ENCODE measurements at places on chromosomes 5 and 9.

DNA sequence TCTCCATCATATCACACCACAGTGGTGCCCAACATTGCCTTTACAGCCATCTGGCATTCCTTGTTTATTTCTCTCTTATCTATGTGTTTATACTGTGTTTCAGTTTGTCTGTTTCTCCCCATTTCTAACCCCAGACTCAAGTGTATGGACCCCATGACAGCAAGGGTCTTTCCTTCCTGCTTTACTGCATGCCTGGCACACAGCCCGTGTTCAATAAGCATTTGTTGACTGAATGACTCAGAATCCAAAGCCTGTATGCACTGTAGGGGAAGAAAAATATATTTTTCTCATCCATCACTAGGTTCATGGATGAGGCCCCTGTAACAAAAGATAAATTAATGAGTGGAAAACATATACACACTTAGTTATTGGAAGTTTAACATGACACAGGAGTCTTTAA is 190.8 kb upstream of the SEMA6A start:
- DNase-seq = no peak

GRCh38 chr5:83025690-83026478 is 51.3 kb downstream of the TMEM167A start:
- no peak for DNase-seq

- no peak for DNase-seq
Observed at GRCh38 chr9:31807574-31808256, 576.7 kb upstream of the ACO1 start.

DNA sequence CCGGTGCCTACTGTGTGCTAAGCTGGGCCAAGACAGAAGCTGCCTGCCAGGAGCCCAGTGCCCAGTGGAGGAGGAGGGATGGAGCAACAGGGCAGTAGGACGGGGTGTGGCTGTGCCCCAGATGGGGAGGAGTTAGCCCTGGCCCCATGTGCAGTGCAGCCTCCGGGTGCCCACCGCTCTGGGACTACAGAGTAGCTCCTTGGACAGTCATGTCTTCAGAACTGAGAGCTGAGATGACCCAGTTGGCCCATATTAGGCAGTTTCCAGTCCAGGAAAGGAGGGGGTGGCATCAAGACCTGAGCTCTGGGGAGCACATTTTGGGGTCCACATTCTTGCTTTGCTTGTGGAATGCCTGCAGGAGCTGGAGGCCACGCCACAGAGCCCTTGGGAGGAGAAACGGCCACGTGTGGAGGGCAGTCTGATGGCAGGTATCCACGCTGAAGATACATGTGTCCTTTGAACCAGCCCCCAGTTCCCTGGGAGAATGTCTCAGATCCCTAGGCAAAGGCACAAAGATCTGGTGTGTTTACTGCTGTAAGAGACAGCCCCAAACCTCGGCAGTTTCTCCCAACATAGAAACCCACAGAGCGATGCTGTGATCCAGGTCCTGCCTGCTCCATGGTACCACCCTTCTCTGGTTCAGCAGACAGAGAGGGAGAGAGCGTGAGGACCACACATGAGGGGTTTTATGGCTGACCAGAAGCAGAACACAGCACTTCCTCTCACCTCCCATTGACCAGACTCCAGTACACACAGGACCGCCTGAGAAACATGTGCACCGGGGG is 46.8 kb upstream of the FCN1 start:
- DNase-seq = no peak

DNA sequence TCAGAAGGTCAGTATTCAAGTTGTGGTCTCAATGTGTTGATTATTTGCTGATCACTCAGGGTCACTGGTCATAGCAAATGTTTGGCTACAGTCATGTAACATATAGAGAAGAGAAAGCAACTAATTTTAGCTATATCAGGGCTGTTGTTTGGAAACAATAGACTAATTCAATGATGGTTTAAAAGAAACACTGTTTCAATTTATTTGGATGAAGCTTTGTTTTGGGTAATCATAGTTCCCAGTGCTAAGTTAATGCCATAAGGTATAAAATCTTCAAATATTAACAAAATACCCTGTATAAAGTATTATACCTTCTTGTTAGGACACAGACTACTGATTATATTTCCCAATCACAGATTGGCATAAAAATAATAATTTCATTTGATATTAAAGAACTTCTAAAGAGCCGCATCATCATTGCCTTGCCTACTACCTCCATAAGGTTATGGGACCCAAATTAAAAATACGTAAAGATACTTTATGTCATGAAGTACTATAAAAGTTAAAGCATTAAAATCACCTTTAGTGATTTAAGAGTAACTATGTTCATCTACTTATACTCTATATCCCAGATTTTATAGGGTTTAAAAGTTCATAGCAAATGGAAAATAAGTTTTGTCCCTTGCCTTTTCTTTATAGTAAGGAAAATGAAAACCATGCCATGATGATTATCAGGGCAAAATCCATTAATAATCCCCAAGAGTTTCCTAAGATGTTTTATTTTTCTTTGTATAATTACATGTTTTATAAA is 6.0 kb downstream of the NR3C1 start:
- no peak for DNase-seq

- DNase-seq = no peak
Observed at GRCh38 chr9:83432104-83432627, 106.0 kb downstream of the FRMD3 start.

DNA sequence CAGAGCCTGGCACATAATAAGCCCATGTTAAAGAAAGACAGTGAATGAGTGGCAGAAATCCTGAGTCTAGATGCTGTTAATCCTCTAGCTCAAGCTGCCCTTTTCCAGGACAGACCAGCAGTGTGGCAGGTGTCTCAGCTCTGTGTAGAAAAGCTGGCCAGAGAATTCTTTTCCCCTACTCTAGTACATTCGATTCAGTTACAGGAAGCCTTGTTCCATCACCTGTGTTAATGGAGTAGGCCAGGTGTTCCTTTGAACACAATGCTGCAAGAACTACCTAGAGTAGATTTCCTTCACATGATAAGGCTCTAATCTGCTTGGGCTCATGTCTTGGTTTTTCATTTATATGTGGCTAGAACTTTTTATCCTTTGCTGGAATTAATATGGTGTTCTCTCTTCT is 52.5 kb downstream of the NUP214 start:
- DNase-seq = no peak

DNA sequence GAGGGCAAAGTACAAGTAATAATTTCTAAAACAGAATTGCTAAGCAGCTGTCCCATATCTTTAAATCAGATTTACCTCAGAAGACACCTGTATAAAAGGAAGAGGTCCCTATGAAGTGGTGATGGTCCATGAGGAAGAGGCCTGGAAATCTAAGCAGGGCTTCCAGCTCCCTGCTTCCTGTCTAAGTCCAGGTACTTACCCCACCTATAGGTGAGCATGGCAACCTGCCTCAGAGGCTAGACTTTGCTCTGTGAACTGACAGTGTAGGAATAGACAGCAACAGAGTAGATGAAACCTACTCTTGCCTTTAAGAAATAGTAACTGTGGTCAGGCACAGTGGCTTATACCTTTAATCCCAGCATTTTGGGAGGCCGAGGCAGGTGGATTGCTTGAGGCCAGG is 55.8 kb upstream of the ARRDC3 start:
- no peak for DNase-seq

DNA sequence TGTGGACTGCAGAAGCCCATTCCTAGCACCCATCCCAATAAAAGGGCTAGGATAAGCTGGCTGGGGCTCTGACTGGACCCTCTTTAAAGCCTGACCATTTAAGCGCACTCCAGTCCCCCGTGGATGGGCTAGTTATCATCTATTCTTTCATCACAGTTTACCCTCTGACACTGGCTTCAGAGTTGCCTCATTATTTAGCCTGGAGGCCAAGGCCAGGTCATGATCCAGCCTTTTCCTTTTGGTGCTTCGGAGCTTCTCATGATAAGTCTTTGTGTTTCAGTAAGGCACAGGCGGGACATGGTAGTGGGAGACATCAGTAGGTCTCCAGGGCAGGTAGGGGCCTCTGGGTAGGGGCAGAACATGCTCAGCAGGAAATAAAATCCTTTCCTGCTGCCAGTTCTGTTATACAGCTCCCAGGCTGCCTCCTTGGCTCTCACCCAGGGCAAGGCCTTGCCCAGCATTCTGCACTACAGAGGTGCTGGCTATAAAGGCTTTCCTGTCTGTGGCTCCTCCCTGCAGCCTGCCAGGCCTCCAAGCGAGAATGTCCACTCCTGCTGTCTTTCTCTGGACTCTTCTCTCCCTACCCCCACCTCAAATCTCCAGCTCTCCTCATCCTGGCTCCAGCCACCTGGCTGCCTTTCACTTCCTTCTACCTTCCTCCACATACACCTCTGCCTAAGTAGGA is 128.8 kb downstream of the FSTL4 start:
- no peak for DNase-seq

DNA sequence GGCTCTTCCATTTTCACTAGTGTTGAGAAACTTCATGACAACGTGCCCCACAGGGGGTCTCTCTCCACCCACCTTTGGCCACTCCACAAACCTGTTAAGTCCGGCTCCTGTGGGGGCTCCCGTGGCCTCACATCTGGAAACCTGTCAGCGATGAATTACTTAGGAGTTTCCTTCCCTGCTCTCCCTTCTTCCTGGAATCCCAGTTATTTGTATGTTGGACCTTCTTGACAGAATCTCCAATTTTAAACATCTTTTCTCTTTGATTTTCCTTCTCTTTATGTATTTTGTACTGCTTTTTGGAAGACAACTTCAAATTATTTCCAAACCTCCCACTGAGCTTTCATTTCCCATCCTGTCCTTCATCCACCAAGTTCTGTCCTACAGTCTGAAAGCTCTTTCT is 55.1 kb upstream of the NRARP start:
- DNase-seq = no peak

DNA sequence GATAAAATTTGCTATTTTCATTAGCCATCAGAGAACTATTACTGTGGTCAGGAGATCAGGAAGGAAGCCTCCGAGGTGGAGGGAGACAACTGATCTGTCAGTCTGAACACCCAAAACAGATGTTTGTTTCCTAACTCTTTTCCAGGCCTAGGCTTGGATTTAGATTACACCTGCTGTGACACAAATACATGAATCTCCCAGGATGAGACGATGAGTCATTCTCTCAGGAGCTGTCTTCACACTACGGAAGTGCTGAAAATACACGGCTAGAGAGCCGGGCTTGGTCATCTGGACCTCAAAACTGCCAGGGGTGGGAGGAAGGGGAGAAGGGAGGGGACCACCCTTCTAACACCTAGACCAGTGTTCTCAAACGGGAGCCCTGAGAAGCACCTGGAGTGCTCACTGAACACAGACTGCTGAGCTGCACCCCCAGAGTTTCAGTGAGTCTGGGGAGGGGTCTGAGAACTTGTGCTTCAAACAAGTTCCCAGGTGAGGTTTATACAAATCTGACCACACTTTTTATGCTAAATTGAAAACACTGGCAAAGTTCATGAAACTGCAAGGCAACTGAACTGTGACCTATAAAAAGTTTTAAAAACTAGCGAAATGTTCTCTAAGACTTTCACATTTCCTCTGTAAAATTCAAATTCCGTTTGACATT is 80.3 kb upstream of the EQTN start:
- no peak for DNase-seq

DNA sequence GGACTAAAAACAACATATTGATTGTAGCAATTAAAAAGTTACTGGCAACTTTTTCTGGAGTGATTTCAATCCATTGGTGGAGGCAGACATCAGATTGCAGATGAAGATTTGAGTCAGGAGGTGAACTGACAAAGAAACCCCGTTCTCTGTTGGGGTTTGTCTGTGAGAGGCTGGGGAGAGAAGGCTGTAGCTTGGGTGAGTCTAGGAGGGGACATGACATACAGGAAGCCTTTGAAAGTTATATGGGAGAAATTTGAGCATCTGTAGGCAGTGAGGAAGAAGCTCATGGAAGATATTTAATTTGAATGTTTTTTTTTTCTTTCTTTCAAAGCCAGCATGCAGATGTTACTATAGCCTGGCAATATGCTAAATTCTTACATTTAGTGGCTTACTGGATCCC is 26.0 kb downstream of the KDM4C start:
- DNase-seq = no peak

DNA sequence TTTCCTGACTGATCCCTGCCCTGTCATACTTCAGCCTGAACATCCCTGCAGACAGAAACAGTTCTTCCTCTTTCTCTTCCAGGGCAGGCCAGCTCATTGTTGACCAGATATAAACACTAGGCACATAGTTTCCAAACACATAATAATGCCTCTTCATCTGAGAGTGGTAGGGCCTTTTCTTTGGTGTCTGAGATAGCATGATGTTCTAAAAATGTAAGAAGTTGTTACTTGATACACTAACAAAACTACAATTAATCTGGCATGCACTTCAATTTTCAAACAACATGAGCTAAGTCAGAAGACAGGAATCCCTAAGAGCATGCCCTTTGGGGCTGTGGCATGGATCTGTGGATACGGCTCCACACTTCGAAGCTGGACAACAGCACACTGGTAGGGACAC is 246.6 kb downstream of the SPOCK1 start:
- no peak for DNase-seq

- no peak for DNase-seq
Observed at GRCh38 chr5:93279296-93279963, 301.6 kb downstream of the NR2F1-AS1 start.

GRCh38 chr5:142053426-142054151 is 40.8 kb upstream of the GNPDA1 start:
- no peak for DNase-seq

DNA sequence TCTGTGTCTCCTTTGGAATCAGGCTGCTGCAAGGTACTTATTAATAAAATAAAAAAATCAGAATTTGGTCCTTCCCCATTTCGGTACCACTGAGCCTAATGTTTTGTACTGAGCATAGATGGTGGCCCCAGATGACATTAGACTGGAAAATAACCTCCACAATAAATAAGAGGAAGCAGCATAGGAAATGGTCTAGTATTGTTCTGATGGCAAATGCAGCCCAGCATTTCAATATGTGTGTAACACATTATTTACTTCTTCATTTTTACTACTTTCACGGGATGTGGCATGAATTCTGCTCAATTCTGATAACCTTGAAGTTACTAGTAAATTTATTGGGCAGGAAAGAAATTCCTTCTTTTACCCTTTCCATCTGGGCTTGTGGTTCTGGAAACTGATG is 295.6 kb downstream of the ADGRV1 start:
- DNase-seq = no peak

DNA sequence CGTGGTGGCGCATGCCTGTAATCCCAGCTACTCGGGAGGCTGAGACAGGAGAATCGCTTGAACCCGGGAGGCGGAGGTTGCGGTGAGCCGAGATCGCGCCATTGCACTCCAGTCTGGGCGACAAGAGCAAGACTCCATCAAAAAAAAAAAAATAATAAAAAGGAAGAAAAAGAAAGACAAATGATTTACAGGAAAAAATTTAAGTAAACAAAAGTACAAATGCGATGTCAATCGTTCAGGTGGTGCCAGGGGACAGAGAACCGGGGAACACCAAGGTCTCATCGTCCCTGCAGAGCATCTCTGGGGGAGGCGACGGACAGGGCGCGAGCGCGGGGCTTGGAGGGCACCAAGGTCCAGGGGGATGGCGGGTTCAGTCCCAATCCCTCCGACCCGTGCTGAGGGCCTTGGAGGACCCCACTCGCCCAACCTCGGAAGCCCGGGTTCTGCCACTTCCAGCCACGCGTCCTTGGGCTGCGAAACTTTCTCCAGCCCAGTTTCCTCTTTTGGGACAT is 607 bp upstream of the HNRNPAB start:
- no peak for DNase-seq
